ENCODE measurements at places on chromosomes 6 and 20. TPM values are rescaled to one million over a fixed set of nuclear protein-coding genes. Genes with fewer than 3 reads are reported as not detected.

DNA sequence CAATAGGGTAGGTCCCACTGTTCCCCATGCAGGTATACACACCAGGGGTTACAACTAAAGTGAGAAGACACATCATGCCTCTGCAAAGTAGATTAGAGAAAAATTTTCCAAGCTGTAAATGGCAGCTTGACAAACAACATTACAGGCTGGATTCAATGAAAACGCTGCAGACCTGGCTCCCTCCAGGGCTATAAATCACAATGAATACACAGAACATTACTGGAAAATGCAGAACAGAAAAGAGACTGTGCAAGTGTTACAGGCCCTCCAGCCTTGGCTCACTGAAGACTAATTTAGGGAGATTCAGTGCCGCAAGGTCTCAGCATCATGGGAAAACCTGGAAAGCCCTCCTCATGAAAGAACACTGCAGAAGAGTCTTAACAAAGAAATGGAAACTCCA lies 207.8 kb downstream of the KHDC1L start:
- no peak for DNase-seq

- DNase-seq, result peak; percentile 89
These were observed at the start of gene HEY2 for GRCh38 chr6:125749173-125749864. Gene HEY2, plus strand, starts transcription at chr6:125749632. Its CDS starts 145 bp downstream, at chr6:125749777.

- DNase-seq, result no peak
These were observed 100.0 kb downstream of the PRDM1 start for GRCh38 chr6:106186172-106186571.

DNA sequence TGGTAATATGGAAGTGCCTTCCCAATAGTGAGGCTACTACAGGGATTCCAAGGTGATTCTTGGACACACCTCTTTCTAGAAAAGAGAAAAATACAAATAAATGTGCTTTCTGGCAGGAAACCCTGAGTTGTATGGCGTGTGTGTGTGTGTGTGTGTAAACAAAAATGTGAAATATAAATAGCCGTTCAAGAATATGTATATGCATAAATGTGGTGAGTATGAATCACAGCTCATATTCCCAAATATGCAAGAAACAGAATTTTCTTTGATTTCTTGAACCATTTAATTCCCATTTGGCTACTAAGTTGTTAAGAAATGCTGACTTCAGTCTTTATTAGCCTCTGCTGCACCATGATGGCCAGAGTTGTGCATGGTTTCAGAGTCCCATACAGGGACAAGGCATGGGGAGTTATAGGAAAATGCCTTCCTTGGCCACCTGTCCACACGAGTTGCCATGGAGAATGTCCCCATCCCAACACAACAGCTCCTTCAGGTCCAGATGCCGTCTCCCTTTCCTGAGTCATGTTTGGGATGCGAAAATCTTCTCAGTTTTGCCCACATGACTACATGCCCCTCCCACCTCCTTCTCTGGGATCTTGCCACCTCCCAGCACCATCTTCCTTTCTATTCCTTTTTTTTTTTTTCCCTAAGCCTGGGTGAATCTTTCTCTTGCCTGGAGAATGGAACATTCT lies 312.4 kb upstream of the ECI2 start:
- peak; percentile 14 for DNase-seq

- DNase-seq, result no peak
These were observed 74.6 kb downstream of the ISM1 start for GRCh38 chr20:13295637-13296036.

DNA sequence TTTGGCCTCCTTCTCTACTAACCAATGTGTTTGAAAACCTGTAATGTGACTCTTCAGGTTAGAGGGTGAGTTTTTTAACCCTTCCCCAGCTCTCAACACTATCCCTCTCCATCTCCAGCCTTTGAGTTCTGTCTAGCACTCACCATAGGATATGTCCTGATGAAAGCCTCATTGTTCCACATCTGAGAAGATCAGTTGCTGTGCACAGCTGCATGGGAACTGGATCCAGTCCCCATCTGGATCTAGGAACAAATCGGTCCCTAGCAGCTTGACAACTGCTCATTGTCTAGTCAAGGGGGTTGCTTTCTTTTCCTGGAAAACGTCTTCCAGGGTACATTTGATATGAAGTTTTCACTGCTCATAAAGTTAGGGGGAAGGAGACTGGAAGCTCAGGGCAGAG lies 45.4 kb upstream of the AGPAT4 start:
- no peak for DNase-seq

DNA sequence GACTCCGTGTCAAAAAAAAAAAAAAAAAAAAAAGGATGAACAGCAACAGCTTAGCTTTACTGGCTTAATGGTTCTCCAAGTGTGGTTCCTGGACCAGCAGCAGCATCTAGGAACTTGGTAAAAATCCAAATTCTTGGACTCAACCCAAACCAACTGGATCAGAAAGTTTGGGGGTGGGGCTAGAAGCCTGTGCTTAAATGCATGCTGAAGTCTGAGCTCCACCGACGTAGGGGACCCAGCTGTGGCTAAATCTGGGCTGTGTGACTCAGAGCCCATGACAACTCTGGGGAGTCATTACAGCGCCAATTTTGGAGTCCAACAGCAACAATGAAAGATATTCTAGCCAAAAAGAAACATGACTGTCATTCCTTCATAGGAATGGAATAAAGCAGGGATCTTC lies 13.6 kb upstream of the CHD6 start:
- DNase-seq, result no peak

DNA sequence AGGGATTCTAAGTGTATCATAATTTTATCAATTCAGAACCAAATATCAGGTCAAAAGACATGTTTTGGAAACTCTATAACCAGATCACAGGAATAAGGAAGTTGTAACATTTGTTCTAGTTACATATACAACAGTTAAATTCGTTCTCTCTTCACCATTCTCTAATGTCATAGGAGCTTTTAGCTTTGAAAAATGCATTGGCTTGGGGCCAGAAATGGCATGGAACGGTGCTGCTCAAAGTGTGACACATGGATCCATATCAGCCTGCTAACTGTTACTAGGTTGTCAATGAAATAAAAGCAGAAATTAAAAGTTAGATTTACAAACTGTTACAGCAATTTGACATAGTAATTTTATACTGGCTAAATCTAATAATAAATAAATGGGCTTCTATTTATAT lies 120.3 kb downstream of the LCA5 start:
- no peak for DNase-seq

- DNase-seq, result no peak
These were observed 47.2 kb upstream of the MICB start for GRCh38 chr6:31450751-31451150.

DNA sequence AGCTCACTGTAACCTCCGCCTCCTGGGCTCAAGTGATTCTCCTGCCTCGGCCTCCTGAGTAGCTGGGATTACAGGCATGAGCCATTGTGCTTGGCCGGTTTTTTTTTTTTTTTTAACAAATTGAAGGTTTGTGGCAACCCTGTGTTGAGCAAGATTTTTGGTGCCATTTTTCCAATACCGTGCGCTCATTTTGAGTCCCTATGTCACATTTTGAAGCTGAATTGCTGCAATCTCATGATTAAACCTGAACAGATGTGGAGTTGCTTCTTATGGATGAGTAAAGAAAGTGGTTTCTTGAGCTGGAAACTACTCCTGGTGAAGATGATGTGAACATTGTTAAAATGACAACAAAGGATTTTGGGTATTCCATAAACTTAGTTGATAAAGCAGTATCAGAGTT lies 16.6 kb downstream of the SASH1 start:
- DNase-seq, result no peak

The PGC gene
- 586 TPM for total RNA-seq

The BPI gene
- 1.8 TPM for total RNA-seq

The COX4I2 gene
- 18.8 TPM for total RNA-seq

The IPCEF1 gene
- 18.1 TPM for total RNA-seq

The MLN gene
- total RNA-seq, result not detected

Measured in lung (tissue), 17 donors.